ENCODE measurements at places on chromosomes 7 and 10. TPM values are rescaled to one million over a fixed set of nuclear protein-coding genes. Genes with fewer than 3 reads are reported as not detected.

The PIK3AP1 gene
- 2.4 TPM for total RNA-seq

DNA sequence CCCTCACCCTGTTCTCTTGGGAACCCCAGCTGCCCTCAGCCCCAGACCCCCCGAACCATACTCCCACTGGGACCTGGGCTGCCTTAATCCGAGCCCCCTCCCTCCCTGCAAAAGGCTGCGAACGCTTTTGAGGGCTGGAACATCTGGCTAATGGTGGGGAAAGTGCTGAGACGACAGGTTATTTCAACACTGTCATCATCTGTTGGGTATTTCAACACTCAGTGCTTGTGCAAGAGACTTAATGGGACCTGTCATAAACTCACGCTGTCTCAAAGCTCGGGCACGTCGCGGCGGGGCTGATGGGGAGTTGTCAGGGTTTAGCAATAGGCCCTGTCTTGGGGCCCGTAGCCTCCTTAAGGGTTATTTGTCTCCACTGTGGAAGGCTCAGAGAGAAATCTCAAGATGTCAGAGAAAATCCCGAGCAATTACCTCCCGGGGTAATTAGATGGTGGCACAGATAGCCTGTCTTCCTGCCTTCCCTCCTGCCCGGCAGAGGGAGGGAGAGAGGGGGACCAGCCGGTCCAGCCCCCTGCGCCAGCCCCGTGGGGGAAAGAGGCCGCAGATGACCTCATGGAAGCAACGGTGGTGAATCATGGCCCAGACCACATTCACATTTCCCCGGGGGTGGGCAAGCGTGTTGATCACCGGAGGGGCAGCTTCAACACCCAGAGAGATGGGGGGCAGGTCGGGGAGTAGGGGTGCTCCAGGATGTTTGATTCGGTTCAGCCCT, 88.7 kb upstream of the MYL10 start:
- peak; percentile 78 for DNase-seq

The AGAP5 gene
- 14.3 TPM for total RNA-seq

The SFTPA2 gene
- total RNA-seq = not detected

The PIK3CG gene
- not detected for total RNA-seq

DNA sequence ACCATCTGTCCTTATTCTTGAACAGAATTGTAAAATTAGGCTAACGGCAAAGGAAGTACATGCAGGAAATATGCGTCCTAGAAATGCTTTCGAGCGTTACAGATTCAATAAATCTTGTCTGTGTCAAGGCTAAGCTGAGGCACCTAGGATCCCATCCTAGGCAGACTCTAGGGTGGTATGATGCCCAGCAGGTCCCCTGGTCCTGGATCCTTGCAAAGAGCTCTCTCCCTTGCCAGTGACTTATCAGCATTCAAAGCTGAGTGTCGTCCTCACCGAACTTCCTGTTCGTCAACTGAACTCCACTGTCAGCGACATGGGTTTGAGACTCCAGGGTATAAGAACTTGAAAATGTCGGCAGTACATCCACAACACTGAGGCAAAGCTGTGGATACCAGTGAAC, 61.5 kb downstream of the AKR1E2 start:
- DNase-seq = no peak

- no peak for DNase-seq
These were observed 25.6 kb downstream of the YKT6 start for GRCh38 chr7:44226396-44226753.
